ENCODE measurements at places on chromosomes 6 and 20. TPM values are rescaled to one million over a fixed set of nuclear protein-coding genes. Genes with fewer than 3 reads are reported as not detected.
A peak's percentile ranks its signal among the peaks of the same experiment; 100 is the strongest.

OPRL1 gene
- 3.4 TPM for total RNA-seq

FABP7 gene
- total RNA-seq = not detected

XRN2 gene
- 71.2 TPM for total RNA-seq

AIF1 gene
- 28.2 TPM for total RNA-seq

PPIL4 gene
- total RNA-seq = 46.0 TPM

DNA sequence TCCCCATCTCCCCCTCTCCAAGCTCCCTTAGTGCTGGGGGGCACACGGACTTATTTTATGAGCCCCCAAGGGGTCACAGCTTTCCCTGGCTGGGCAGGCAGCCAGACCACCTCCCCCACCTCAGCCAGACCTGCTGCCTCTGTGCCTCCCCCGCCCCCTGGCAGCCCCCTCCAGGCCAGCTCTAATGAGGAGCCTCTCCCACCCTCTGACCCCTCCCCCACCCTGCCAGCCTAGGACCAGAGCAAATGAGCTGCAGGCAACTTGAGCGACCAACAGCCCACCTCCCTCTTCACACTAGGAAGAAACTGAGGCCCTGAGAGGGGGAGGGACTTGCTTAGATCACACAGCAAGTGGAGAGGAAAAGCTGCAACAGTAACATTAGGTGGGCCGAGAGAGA, 1.9 kb downstream of the GDF5 start:
- no peaks in the 10 kb centered on the region for H3K27me3 ChIP-seq
- H3K4me1 ChIP-seq = no peaks in the 10 kb centered on the region
- no peaks in the 10 kb centered on the region for H3K36me3 ChIP-seq
- no peak for DNase-seq
- no peak overlapping the region for H3K27ac ChIP-seq

- H3K4me1 ChIP-seq = no peaks in the 10 kb centered on the region
- no peak overlapping the region for H3K27ac ChIP-seq
- H3K27me3 ChIP-seq = no peaks in the 10 kb centered on the region
Observed at GRCh38 chr6:128033156-128033555, 132.3 kb upstream of the THEMIS start.

GRCh38 chr20:22559711-22560318, 24.6 kb downstream of the FOXA2 start:
- no peaks in the 10 kb centered on the region for H3K4me1 ChIP-seq
- no peaks in the 10 kb centered on the region for H3K27me3 ChIP-seq
- H3K27ac ChIP-seq = no peak overlapping the region
- H3K36me3 ChIP-seq = no peaks in the 10 kb centered on the region

- H3K4me1 ChIP-seq = no peaks in the 10 kb centered on the region
- no peaks in the 10 kb centered on the region for H3K27me3 ChIP-seq
- no peak overlapping the region for H3K27ac ChIP-seq
- H3K4me3 ChIP-seq = no peak overlapping the region
- no peak for DNase-seq
Observed at GRCh38 chr6:52596371-52597028, 19.6 kb upstream of the TRAM2 start.

DNA sequence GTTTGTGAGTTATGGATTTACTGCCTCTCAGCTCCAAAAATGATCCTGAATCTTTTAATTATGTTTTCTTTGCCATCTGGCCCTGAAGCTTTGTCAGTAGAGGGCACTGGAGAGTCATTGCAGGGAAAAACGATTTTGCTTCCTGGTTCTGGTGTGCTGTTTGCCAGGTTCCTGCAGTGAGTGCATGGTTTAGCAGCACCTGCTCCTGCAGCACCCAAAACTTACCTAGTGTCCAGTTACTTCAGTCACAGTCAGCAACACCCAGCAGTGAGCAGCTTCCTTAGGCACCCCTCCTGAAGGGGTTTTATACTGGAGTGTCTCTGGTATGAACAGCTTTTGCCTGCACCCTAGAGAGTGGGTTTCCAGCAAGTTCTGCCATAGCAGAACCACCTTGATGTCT, 6.0 kb upstream of the TRIM26 start:
- no peaks in the 10 kb centered on the region for H3K36me3 ChIP-seq

- no peaks in the 10 kb centered on the region for H3K4me1 ChIP-seq
- DNase-seq = no peak
Observed at GRCh38 chr6:30154709-30155519, 6.1 kb downstream of the TRIM10 start.

DNA sequence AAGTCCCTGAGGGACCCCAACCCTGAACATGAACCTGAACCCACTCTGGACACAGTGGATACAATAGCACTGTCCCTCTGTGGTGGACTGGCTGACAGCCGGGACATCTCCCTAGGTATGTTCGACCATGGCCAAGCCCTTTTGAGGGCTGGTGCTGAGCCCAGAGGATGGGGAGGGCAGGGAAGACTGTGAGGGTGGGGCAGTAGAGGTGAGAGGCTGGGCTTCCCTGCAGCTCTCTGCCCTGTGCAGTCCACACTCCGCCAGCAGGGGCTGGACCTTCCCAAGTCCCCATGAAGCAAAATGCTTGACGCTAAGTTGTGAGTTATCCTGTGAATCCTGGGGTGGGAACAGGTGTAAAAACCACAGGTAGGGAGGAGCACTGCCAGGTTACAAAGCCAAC, 11.5 kb downstream of the LPIN3 start:
- H3K36me3 ChIP-seq = peaks cover 11% of the 10 kb centered on the region
- no peaks in the 10 kb centered on the region for H3K27me3 ChIP-seq
- no peak overlapping the region for H3K27ac ChIP-seq
- no peak overlapping the region for H3K4me3 ChIP-seq
- DNase-seq = no peak

DNA sequence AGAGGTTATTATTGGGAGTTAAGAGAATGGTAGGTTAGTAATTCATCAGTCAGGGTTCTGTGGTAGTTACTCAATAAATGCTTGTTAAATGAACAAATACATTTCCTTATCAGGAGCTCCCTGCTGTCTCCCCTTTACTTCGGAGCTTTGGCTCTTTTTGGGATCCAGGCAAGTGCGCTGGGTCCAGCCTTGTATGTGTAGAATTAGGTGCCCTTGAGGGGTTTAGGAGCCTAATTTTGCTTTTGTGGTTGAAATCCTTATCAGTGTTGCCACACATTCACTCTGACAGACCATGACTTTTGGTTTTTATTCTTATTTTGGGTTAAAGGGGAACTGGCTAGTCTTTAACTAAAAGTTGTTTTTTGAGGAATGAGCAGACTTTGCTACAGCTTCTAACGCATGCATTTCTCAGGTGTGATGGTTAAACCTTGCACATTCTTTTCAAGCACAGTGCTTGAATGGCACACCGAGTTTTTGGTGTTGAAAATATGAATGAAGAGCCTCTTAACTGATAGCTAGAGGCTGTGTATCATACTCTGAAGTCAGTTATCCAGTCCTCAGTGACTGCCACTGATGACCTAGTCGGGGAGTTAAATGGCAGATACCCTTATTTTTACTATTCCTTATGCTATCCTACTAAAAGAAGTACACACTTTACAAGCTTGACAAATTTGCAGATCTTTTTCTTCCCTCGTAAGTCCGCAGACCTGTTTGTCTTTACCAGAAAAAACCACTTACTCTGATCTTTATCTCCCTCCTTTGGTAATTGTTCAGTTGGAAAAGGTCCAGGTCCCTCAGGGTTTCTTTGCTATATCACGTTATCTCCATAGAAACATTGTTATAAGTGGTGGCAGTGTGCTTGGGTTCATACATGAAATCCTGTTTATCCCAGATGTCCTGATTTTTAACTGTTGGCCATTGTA, 50.7 kb upstream of the PLCG1 start:
- no peaks in the 10 kb centered on the region for H3K36me3 ChIP-seq
- H3K27ac ChIP-seq = peak overlapping the region; percentile 29
- no peak for DNase-seq
- H3K27me3 ChIP-seq = no peaks in the 10 kb centered on the region
- no peak overlapping the region for H3K4me3 ChIP-seq
- no peaks in the 10 kb centered on the region for H3K4me1 ChIP-seq
